ENCODE measurements at places on chromosomes 1 and 21.

DNA sequence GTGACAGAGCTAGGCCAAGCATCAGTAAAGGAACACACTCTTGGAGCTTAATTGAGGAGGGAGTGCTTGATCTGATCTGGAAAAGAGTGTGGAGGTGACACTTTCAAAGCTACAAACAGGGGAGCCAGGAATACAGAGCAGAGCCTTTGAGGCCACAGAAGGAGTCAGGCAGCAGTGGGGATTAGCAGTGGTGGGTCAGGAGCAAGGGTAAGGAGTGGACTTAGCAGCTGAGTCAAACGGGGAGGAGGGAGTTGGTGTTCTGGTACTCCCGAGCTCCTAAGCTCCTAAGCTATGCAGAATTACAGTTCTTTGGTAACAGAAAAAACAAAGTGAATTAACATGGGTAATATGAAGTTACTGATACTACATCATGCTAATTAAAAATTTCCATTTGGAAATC lies 14.5 kb downstream of the RAB4A start:
- DNase-seq, result no peak

DNA sequence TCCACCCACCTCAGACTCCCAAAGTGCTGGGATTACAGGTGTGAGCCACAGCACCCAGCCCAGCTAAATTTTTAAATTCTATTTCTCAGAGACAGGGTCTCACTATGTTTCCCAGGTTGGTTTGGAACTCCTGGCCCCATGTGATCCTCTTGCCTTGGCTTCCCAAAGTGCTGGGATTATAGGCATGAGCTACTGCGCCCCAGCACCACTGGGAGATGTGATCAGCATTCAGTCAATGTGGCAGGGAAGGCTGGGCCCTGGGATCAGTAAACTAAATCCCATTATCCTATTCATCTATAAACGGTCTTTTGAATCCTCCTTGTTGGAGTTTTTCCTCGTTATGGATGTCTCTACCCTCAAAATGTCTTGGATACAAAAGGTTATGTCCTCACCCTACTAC lies 113.5 kb downstream of the PGBD5 start:
- DNase-seq, result no peak

DNA sequence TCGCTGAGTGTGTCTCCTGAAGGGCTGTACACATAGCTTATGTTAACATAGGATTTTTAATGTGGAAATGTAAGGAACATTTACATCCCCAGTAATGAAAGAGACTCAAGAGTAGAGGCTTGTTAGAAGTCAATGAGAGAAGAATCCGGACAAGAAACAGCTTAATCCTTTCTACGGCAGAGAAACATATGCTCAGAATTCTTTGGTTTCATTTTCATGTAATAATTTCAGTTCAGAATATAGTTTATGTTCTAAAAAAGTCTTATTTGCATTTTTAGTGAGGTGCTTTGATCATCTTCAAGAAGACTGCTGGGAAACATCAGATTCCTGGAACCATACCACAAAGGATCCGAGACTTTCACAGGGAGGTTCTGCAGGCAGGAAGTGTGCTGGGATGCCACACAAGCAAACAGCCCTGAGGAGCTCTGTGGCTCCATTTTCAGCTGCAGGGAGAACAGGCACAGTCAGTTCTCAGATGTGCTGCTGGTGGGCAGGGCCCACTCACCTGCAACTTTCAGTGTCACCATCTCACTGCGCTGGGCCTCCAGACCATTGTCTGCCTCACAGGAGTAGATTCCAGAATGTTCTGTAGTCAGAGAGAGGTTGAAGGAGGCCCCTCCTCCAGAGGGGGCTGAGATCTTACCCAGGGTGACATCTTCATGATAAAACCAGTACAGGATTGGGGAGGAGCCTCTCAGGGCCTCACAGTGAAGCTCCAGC lies 28.4 kb downstream of the FCRL5 start:
- no peak for DNase-seq

DNA sequence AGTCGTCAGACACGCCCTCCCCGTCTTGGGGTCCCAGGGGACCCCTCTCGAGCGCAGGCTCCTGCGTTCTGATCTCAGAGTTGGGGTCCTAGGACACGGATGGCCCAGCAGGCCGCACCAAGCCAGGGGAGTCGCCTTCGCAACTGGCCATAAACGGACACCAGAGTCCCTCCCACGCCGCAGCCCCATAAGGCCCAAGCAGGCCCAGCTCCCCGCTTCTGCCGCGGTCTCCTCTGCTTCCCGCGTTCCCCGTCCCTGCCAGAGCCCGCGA lies 633 bp downstream of the DMRTA2 start:
- DNase-seq, result no peak

GRCh38 chr1:103958699-103959098 lies 209.0 kb downstream of the AMY1C start:
- no peak for DNase-seq

DNA sequence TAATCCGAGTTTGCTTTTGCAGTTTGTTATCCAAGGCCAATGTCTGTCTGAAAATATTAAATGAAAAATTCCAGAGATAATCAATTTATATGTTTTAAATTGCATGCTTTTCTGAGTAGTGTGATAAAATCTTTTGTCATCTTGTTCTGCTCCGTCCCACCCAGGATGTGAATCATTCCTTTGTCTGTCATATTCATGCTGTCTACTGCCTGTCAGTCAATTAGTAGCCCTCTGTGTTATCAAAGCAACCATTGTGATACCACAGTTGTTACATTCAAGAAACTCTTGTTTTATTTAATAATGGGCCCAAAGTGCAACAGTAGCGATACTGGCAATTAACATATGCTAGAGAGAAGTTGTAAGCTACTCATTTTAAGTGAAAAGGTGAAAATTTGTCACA lies 819.3 kb downstream of the BRINP3 start:
- DNase-seq, result no peak

Measured in activated naive CD8-positive, alpha-beta T cell treated with anti-CD3 and anti-CD28 coated beads for 36 hours (primary cell).